ENCODE measurements at places on chromosomes 11 and 22.
A peak's percentile ranks its signal among the peaks of the same experiment; 100 is the strongest.

DNA sequence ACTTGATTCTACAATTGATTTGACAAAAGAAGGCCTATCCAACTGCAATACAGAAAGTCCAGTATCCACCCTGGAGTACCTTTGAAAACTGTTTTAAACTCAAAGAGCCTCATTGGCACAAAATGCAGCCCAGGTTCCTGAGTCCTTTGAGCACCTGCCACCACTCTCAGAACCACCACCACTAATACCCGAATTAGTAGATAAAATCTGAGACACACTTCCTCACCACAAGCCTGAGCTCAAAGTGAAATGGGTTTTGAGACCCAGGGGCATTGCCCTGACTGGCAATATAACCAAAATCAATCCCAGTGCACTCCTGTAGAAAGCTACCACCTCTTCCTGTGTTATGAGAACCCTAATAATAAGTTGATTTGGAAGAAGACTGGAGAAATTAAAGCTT is 215.7 kb downstream of the CSNK2A3 start:
- DNase-seq = no peak

GRCh38 chr11:119347940-119348605 is 1.6 kb upstream of the MFRP start:
- DNase-seq = no peak

DNA sequence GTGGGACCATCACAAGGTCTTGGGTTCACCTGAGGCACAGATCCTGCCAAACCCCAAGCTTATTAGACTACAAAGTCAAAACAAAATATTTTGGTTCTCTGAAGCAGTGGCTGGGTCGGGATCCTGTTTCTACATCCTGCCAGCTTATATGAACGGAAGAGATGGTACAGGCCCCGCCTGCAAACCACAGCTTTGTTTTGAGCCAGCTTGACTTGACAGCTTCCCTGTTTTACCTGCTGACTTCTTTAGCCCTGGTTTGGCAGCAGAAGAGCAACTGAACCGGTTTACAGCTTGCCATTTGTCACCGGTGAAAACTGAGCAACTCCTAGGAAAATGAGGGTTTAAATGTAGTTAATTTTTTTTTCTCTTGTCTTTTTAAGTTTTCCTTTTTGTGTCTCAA is 11.4 kb downstream of the PACS1 start:
- DNase-seq = peak; percentile 72

DNA sequence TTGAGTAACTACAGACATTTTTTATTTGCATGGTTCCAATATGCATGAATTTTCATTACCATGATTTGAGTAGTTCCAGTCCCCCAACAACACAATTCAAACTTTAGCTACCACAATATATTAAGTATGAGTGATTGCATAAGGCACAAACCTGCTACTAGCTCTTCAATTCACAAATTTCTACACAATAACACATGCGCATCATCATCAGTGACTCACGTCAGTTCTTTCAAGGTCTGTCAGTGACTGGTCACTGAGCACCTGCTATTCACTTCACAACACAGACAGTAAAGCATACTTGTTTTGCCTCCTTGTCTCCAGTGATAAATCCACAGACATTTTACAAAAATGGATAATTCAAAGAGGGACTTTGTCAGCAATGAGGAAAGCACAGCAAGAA is 435.1 kb upstream of the CCDC90B start:
- peak; percentile 40 for DNase-seq

- no peak for DNase-seq
These were observed 11.1 kb downstream of the APOL5 start for GRCh38 chr22:35728639-35729308.

- no peak for DNase-seq
These were observed 44.5 kb downstream of the BBOX1 start for GRCh38 chr11:27085111-27085510.

GRCh38 chr11:12792018-12792417 is 117.8 kb downstream of the TEAD1 start:
- DNase-seq = no peak

DNA sequence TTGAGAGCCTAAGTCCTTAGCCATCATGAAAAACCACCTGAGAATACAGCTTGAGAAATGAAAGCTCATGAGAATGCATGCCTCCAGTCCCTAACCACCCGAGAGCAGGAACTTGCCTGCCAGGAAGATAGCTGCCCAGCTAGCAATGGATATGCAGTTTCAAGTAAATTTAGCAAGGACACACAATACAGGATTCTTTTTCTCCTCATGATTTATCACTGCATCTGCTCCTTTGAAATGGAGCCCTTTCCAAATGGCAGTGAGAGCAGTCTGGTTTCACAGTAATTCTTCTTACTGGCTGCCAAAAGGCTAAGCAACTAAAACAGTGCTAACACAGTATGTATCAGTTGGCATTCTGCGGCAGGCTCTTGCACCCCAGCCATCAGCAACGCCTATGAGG is 109.9 kb downstream of the MICAL3 start:
- no peak for DNase-seq

- DNase-seq = peak; percentile 53
These were observed 20.3 kb upstream of the TENM4 start for GRCh38 chr11:79461144-79461543.

DNA sequence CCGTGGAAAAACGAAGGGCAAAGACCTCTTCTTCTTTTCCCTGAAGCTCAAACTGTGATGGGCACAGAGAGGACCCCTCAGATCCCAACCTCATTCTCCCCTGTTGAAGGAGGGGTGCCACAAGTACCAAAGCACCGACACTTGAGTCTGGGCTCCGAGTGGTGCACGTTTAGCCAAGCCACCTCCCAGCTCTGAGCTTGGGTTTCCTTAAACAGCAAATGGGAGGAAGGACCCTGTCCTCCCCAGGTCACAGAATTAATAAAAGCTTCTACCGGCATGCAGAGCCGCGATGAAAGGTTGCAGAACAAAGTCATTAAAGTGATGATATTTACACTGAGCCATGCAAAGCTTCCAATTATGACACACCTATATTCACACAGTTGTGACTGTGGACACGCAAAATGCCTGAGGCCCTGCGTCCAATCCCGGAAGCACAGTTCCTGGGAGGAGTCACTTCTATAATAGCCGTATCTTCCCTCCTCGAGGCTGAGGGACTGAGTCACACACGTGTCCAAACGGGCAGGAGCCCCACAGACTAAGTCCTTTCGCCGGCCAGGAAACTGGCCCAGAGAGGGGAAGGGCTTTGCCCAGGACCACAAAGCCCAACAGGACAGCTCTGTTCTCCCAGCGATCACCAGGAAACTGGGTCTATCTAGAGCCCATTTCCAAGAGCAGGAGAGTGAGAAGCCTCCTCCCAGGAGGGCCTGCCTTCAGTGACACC is 922 bp upstream of the CSNK1E start:
- peak; percentile 89 for DNase-seq

DNA sequence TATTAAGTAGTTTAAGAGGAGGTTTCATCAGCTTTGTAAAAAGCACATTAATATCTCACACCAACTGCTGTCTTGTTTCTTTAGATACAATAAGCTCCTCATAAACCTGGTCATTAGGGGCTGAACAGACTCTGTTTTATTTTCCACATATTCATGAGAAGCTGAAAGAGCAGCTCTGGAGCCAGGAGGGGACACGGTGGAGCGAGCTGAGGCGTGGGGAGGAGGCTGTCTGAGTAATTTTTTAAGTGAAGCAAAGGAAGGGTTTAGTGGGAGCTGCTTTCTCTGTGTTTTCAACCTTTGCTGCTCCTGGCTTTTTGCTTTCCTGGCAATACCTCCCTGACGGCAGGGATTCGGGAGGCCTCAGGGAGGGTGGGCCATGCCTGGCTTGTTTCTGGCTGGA is 67.0 kb upstream of the EIF3D start:
- no peak for DNase-seq

DNA sequence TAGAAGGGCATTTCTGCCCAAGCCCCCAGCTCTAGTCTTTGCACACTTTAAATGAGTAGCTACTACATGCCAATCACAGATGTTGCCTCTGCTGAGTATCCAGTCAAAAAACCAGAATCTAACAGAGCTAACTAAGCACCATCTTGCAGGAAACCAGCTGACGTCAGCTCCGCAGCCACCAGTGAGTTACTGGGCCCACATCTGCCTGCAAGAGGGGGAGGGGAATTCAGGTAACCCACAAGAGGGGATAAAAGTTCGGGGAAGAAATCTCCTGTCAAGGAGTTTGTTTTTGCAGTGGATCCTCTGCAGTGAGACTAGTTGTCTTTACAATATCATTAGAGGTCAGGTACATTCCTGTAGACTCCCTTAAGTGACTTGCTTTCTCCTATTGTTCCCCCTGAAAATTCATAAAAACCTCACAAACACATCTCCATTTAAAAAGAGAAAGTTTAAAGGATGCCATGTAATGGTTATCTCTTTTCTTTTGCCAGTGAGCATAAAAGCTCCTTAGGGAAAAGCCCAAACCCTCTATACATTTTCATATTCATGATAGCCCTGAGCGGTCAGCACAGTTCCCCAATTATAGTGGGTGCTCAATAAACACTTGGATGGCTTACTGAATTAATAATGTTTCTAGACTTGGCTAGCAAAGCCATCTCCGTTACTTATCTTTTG is 9.3 kb downstream of the CD44 start:
- DNase-seq = no peak

DNA sequence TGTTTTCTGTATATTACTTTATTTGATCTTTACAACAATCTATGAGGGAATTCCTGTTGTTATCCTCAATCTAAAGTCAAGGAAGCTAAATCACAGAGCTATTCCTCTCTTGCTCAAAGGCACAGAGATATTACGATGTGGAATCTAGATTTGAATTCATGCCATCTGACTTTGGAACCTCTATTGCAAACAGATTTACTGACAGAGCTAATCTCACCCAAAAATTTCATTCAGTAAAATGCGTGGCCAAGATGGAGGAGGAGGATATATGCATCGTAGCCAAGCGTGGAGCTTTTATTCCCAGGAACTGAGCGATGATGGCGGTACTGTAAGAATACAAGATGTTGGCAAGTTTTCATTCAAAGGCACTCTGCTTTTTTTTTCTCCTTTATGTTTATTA is 791.8 kb downstream of the CNTN5 start:
- no peak for DNase-seq

DNA sequence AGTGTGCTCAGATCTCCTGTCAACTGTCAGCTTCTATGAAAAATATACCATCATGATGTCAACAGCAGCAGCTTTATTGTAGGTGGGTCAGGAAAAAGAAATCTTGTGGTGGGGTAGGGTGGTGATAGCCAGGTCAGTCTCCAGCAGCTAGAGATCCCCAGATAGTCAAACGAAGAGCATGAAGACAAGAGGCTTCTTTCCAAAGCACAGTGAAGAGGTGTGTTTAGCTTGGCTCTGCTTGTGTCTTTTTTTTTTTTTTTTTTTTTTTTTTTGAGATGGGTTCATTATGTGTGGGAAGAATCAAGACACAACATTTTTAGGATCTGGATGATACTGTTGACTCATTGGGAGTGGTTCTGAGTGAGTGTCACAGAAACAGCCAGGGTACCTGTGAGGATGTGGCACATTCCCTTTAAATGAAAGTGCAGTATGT is 1075.5 kb downstream of the NTM start:
- no peak for DNase-seq

- DNase-seq = no peak
These were observed 11.4 kb downstream of the SEC14L6 start for GRCh38 chr22:30535182-30535581.

Measured in amniotic epithelial cell (primary cell).